ENCODE measurements at places on chromosomes 7 and 10.

GRCh38 chr7:19405541-19405940 lies 260.3 kb upstream of the FERD3L start:
- no peak for DNase-seq

- DNase-seq, result peak; percentile 47
Measured at GRCh38 chr10:29496341-29497162, 138.2 kb downstream of the SVIL start.

GRCh38 chr7:67554986-67555385 lies 558.4 kb downstream of the TYW1 start:
- no peak for DNase-seq

DNA sequence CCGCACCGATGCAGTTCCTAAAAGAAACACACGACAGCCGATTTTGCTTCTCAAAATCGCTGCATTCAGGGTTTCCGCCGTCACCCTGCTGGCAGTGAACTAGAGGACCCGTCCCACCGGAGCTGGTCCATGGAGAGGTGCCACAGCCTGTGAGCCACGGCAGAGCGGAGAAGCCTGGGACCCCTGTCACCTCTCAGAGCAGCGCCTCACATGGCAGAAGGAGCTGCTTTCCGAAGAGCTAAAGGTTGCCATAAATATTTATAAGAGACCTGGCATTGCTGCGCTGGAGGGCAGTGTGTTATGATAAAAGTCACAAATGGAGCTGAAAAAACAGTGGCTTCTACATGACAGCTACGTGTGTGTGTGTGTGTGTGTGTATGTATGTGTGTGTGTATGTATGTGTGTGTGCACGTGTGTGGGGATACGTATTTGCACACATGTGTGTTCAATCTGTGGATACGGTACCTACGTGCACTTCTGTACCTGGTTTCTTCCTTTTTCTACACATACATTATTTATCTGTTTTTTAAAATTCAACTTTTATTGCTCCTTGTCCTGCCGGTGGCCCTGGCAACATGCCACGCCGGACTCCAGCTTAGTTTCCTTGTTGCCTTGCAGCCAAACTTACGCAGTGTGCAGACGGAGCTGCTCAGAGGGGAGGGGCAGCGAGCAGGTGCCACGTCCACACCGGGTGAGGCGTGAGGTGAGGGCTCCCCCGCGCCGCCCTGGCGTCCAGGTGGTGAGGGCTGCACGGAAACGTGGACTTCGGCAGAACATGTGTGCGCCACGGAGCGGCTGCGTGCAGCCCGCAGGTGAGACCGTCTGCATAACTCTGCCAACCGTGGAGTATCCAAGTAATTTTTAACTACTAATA lies 115.2 kb upstream of the PITRM1 start:
- no peak for DNase-seq

DNA sequence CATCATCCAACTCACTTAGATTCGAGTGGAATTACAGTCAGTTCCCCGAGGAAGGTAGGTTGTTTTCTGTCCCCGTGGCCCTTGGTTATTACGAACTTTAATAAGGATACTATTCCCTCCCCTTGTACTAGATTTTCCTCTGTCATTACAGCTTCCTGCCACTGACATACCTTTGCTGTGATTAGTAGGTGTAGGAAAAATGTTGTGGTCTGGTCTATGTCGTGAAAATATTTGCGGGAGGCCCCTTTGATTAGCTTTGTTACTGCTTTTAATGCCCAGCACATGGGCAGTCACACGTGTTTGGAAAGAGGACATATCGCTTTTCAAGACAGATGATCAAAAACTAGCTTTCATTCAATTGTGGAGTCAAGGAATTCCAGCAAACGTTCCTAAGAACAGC lies 92.2 kb downstream of the GATA3 start:
- no peak for DNase-seq

DNA sequence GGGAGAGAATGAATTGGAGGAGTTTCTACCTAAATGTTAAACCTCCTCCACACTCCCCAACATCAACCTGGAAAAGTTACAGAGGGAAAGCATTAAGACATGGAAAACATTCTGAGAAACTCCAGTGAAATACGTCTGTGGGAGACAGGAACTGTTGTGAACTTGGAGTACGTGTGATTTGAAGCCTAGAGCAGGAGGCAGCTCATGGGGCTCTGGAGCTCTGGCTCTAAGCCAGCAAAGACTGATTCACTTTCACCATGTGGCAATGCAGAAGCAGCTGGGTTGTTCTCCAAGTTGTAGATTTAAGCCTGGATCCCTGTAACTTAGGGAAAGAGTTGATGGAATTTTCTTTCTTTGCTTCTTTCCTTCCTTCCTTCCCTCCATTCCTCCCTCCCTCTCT lies 503.2 kb downstream of the NRG3 start:
- DNase-seq, result no peak

DNA sequence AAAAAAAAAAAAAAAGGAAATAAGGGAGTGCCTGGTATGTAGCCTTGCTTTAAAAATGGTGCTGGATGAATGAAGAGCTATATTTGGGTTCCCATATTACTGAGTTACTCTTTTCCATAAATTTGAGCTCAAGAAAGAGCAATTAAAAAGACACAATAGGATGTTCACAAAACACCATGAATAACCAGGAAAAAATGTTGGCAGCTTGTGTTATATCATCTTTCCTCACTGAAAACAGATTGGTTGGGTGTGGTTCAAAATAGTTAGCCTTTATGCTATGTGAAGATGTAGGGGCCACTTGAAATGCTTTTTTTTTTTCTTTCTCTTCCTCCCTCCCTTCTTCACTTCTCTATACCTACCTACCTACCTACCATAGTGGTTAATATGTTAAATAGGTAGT lies 256.9 kb downstream of the STK31 start:
- DNase-seq, result no peak

DNA sequence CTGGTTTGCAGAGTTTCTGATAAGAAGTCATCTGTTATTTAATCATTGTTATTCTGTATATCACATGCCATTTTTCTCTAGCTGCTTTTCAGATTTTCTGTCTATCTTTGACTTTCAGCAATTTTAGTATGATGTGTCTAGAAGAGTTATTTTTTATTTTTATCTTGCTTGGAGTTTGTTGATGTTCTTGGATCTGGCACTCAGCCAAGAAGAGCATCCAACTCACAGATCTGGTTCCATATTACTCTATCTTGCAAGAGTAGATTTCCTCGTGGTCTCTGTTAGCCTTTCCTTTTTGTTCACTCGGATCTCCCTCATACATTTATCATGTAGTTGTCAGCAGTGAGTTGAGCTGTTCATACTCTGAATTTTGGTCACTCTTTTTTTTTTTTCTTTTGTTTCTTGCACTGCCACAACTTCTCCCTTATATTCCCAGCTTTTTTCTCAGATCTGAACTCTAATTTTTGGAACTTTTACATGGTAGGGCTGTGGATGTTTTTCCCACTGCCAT lies 54.8 kb upstream of the CALCR start:
- no peak for DNase-seq

- peak; percentile 24 for DNase-seq
Measured at GRCh38 chr7:1041551-1042491, 2.5 kb upstream of the GPR146 start.

DNA sequence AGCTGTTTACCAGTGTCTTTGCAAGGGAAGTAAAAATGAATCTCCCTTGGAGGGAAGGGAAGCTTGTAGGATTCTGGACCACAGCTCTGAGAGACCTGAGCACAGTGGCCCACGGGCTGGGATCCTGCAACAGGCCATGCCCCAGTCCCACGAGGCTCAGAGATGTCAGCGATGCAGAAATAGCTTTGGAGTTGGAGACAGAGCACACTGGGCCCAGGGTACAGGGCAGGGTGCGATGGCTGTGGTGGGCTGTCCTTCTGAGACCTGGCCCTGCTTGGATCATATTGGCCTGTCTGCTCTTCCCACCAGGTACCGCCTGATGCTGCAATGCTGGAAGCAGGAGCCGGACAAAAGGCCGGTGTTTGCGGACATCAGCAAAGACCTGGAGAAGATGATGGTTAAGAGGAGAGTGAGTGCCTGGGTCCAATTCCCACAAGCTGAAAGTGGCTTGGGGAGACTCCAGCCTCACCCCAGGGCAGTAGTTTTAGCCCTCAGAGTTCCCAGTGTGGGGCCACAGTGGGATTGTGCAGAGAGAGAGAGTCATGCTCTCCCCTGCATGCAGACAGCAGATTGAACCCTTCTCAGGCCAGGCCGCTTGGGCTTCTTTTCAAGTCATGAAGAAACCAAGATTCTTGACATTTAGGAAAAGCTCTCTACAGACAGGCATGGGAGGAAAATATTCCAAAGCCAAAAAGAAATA lies 13.5 kb upstream of the CSGALNACT2 start:
- DNase-seq, result no peak

Data from hematopoietic multipotent progenitor cell treated with erythropoietin and hydrocortisone succinate and interleukin-3 and kit ligand, for 15 days (in vitro differentiated cells).